ENCODE measurements at places on chromosomes 2 and 18.

GRCh38 chr2:104521247-104521646 is 332.7 kb upstream of the POU3F3 start:
- no peak for DNase-seq

- DNase-seq: no peak
Measured at GRCh38 chr2:2456721-2457120, 125.6 kb upstream of the MYT1L start.

DNA sequence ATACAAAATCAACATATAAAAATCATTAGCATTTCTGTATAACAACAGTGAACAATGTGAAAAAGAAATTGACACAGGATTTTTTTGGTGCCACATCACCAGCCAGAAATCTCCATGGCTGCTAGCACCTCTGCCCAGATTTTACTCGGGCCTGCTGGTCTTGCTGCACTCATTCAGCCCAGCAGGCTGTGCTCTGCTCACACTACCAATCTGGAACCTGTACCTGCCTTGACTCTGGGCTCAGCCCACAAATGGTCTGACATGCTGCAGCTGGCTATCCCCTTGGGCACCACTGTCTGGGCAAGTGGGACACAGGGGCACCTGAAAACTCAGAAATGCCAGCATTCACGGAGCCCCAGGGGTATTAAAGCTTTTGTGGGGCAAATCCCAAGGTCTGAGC is 392.5 kb upstream of the NRXN1 start:
- no peak for DNase-seq

DNA sequence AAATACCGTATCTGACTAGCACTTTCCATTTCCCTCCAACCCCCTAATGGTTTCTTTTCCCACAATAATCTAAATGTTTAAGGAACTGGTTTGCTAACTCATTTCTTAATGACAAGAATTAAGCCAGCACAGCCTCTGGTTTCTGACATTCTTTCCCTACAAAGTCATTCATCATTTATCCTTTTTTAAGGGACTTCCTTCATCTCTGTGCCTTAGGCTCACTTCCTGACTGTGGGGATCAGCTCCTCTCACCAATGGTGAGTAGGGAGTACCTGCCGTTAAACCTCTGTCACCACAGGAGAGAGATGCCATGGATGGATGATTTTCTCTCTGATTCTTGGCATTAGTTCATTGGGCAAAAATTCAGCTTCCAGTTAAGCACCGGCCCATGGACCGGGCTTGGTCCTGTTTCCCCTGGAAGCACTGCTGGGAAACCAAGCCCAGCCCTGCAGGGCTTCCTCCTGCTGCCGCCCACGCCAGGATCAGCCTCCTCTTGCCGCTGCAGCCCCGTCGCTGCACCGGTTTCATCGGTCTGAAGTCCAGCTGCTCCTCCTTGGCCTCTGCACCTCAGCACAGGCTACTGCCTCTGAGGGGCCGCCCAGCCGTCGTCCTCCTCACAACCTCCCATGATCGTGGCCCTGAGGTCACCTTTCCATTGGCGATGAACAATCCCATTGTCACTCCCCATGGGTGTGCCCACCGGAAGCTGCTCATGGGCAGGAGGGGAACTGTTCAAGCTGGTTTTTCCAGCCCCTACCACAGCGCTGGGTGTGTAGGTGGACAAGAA is 64.0 kb upstream of the ZNF516 start:
- DNase-seq: peak; percentile 60

DNA sequence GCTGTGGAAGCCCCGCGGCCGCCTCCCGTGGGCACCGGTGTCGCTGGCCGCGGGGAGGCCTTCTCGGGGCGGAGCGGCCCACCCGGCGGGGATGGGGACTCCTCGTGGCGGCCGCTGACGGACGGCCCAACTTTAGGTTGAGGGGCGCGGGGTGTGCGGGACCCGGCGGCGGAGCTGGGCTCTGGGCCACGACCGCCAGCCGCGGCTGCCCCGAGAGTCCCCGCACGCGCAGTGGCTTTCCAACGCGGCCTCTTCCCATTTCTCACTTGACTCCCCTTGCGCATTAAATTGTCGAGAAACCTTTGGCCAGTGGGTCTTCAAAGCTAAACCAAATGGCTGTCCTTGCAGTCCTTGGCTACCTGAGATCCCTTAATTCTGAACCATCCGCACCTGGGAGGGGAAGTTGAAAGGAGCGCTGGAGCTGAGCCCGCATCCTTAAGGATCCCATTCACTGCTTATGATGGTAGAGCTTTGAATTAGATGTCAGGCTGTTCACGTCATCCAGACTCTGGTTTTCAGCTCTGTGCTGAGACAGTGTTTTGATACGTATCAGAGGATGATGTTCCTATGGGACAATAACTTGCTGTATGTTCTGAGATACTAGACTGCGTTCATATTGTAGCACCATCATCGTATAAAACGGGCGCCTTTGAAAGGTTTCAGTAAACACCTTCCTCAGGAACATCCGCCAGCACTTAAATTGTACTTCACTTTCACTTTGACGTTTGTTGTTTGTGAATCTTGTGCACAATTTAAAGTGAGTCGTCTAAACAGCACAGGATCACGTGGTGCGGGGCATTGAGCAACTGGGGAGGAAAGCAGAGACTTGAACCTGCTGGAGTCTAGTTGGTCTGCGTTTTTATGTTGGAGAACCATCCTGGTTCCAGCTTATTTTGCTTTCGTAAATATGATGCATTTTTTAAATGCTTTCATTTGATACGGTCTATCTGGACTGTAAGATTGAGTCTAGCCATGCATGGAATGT is 874 bp downstream of the CLIP4 start:
- peak; percentile 56 for DNase-seq

DNA sequence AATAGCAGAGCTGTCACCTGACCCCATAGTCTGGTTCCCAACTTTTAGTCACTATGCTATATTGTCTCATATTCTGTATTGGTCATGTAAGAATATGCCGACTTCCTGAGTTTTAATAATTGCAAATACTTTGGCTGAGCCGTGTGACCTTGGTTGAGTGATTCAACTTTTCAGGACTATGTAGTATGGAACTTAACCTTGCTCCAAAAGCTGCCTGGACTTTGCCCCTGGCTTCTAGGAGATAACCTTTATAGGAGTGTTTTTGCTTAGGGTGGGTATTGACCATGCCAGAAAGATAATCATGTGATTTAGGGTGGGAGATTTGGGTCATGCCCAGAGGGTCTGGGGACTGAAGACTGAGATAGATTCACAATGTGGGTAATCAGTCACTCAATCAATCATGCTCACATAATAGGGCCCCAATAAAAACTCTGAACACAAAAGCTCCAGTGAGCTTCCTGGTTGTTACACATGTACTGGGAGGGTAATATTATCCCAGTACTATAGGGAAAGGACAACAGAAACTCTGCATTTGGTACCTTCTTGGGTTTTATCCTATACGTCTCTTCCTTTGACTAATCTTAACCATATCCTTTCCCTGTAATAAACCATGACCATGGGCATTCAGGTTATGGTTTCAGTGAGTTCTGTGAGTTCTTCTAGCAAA is 235.6 kb downstream of the RNF152 start:
- no peak for DNase-seq

DNA sequence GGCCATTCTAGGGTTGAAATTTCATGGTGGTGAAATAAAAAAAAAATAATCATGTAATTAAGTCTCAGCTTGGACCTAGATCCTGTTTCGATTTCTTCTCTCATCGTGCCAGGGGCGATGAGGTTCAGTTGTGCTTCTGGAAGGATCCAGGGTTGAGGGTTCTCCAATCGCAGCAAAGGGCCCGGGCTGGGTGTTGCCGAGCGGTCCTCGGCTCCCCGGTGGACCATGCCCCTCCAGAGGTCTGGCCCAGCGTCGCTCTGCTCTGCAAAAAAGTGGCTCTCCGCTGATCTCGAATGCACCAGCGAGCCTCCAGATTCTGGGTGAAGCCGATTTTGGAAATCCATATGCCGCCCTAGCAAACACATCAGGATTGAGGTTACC is 39.0 kb downstream of the EN1 start:
- DNase-seq: no peak

GRCh38 chr2:103667335-103667884 is 905.6 kb downstream of the TMEM182 start:
- no peak for DNase-seq

GRCh38 chr2:178163395-178163794 is 30.9 kb upstream of the OSBPL6 start:
- DNase-seq: no peak

DNA sequence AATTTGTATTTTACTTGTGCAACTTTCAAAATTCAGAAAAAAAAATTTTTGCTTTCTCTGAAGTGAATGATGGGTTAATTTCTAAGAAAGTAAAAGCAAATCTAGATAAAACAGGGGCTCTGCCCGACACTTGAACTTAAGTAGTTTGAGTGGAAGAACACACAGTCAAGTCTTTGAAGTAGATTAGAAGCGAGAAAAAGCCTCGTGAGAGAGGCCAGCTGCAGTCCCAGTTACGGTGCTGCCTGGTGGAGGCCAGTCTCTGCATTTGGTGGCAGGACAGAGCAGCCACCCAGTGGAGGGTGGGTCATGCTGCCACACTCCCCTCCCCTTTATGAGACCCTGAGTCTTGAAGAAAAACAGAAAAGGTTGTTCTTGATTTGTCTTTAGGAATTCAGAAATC is 81.8 kb downstream of the INPP5D start:
- DNase-seq: no peak

GRCh38 chr2:233193738-233194137 is 57.7 kb upstream of the ATG16L1 start:
- no peak for DNase-seq

GRCh38 chr2:11026286-11026921 is 114.7 kb downstream of the KCNF1 start:
- DNase-seq: no peak

GRCh38 chr18:3265564-3266033 is 3.7 kb downstream of the MYL12B start:
- no peak for DNase-seq

- DNase-seq: peak; percentile 95
Measured at GRCh38 chr2:144519934-144520731, at the start of gene ZEB2. Gene ZEB2 (minus strand): TSS chr2:144520119. CDS start chr2:144517350, 2,769 bp downstream.

DNA sequence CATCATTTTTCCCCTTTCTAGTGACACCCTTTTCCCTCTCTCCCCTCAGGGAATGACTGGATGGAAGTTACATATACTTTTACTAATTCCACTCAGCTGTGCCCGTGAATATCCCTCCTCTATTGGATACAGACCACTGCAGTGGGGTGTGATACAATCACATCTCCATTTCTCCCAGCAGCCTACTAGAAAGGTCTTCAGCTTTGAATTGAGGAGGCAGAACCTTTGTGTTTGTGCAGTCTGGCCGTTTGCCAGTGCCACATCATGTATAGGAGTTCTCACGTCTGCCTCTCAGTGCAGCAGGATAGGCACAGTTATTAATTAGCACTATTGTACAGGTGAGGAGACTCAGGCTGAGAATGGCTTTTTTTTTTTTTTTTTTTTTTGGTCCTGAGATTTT is 16.4 kb downstream of the TNFRSF11A start:
- DNase-seq: no peak

DNA sequence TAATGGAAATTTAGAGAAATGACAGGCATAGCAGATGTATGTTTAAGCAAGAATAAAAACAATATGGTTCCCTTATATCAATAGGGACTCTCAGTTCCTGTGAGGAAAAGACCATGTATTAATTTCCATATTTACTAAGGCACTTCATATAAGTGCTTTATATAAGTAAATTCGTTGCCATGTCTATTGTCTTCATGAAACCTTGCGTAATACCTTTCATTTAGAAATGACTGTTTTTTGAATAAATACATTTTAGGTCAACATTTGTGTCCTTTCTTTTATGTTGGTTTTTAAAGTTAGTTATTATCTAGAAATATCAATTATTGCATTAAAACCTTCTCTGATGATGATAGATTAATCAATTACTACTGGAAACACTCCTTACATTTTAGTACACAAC is 83.3 kb downstream of the KCNS3 start:
- no peak for DNase-seq

DNA sequence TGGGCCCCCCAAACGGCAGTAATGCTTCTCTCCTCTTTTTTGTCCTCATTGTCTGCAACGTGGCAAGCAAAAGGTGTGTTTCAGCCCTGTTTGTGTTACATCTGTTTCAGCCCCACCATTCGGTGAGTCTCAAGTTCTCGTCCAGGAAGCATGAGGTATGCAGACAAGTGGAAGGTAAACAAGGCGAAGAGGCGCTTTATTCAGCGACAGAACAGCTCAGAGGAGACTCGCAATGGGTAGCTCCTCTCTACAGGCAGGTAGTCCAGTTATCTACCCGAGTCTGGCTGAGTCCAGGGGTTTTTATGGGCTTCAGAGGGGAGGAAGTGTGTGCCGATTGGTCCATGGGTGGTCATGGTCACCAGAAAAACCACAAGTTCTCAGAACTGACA is 733.4 kb upstream of the CDH7 start:
- DNase-seq: no peak

GRCh38 chr2:168449419-168449818 is 6.7 kb upstream of the CERS6 start:
- no peak for DNase-seq

- no peak for DNase-seq
Measured at GRCh38 chr2:56244911-56245530, 61.2 kb downstream of the CCDC85A start.

DNA sequence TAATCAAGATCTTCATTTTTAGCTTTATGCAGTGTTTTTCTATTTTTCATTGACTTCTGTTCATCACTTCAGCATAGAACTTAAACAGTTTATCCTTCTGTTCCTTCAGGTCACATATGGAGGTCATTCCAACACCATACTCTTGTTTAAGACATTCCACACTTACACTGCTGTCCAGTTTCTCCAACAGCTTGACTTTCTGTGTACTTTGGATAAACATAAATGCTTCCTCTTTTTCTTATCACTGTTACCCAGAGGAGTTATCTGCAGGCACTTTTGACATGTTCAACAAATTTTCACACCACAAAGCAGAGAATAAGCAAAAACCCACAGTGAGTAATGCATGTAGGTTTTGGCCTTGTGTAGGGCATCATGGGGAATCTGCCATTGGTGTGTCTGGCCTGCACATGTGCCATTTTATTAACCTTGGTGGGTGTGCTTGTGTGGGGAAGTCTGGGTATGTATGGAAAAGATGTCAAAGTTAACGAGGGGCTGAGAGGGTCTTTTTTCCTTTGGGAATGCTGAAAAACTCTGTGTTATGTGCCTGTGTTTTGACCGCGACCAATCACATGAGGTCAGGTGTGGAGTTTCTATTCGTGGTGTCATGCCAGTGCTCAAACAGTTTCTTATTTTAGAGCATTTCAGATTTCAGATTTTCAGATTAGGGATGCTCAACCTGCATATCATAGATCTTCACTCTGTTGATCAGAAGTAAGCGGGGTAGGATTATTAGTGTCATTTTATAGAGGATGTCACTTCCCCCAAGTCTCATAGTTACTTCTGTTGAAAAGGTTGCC is 53.9 kb upstream of the ACVR1 start:
- DNase-seq: peak; percentile 96

GRCh38 chr18:64399566-64399965 is 250.7 kb upstream of the LINC00305 start:
- DNase-seq: no peak
